ENCODE measurements at places on chromosomes 3 and 15.

- no peak for DNase-seq
Measured at GRCh38 chr3:198076722-198077308, 116.8 kb downstream of the LMLN start.

- no peak for DNase-seq
Measured at GRCh38 chr3:9784965-9785364, 7.3 kb downstream of the TADA3 start.

GRCh38 chr3:57397175-57398026, 104.9 kb upstream of the ASB14 start:
- DNase-seq, result no peak

GRCh38 chr15:45429941-45430792, 51.8 kb upstream of the GATM start:
- DNase-seq, result no peak

DNA sequence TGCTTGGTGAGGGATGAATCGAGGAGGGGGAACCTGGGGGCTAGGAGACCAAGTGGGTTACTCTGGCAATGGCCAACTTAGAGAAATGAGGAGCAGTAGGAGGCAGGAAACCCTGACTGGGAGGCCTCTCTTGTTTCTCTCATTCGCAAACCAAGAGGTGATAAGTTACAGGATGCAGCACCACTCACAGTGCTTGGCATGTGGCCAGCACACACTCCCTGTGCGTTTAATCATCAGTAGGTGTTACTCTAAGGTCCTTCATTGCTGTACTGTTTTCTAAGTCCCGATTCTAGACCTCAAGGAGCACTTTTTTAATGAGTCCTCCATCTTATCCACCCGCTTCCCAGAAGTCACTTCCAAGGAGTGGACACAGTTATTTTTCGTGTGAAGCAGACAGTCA, 314.1 kb upstream of the TRIM42 start:
- no peak for DNase-seq

GRCh38 chr3:52069135-52069534, 12.8 kb upstream of the DUSP7 start:
- no peak for DNase-seq

GRCh38 chr3:149647285-149647684, 10.5 kb downstream of the WWTR1 start:
- no peak for DNase-seq

DNA sequence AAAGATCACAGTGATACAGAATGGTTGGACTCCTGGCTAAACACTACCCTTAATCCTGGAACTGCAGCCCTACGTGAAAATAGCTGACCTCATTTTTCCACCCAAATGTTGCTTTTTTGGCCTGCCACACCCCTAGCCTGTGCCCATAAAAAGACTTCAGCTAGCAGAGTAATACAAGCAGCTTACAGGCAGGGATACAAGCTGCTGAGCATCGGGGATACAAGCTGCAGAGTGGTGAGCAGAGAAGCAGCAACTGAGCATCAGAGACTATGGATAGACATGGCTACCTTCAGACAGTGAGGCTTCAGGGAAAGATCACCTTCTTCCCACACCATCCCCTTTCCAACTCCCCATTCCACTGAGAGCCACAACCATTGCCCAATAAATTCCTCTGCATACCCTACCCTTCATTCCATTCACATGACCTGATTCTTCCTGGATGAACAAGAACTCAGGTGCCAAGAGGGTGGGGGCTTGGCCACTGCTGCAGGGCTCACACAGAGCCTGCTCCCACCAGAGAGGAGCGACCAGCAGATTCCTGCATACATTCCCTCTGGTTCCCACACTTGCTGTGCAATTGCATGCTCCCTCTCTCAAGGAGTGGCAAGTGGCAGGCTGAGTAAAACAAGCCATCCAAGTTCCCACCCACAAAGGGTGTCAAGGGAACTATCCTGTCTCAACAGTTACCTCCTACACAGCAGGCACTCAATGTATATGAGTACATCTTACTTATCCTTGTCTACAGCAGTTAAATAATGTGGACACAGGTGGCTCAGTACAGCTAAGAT, 217.5 kb downstream of the ALCAM start:
- DNase-seq, result no peak

DNA sequence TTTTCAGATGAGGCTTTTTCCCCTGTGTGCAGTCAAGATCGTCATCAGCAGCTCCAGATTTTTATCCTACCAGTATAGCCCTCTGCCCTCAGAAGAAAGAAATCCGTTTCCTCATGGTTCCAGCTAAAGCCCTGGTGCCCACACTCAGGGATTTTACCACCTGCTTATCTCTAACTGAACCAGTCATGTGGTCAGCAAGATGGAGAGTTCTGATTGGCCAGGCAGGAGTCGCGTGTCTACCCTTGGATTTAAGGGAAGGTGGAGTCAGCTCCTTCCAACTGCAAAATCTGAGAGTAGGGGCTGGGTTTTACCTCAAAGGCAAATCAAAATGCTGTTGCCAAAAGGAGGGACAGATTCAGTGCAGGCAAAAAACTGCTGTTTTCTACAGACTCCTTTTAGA, 135.3 kb downstream of the LRTM1 start:
- no peak for DNase-seq

- DNase-seq, result no peak
Measured at GRCh38 chr3:76855451-76855850, 184.4 kb upstream of the ROBO2 start.

DNA sequence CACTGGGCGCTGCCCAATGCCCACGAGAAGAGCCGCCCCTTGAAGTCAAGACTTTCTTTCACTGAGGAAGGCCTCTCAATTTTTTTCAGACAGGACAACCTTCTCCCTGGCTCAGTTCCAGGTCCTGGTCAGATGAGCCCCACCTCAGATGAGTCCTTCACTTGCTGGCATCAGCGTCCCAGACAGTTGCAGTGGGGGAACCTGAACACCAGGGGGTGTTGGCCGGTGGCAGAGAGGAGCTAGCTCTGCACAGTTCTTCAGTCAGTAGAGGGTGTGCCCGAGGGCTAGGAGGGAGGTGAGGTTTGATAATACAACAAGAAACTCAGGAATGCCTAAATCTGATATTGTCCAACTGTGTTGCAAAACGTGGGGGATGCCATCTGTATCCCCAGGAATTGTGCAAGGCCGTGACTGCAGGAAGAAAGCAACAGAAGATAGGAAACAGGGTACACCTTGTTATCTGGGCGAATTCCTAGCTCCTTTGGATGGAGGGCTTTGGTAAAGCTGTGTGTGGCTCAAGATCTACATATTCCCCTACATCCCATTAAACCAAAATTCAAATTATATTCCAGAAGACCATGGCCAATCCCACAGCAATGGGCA, 34.3 kb downstream of the CCR3 start:
- no peak for DNase-seq

- DNase-seq, result no peak
Measured at GRCh38 chr3:128144512-128145187, 8.6 kb upstream of the EEFSEC start.

DNA sequence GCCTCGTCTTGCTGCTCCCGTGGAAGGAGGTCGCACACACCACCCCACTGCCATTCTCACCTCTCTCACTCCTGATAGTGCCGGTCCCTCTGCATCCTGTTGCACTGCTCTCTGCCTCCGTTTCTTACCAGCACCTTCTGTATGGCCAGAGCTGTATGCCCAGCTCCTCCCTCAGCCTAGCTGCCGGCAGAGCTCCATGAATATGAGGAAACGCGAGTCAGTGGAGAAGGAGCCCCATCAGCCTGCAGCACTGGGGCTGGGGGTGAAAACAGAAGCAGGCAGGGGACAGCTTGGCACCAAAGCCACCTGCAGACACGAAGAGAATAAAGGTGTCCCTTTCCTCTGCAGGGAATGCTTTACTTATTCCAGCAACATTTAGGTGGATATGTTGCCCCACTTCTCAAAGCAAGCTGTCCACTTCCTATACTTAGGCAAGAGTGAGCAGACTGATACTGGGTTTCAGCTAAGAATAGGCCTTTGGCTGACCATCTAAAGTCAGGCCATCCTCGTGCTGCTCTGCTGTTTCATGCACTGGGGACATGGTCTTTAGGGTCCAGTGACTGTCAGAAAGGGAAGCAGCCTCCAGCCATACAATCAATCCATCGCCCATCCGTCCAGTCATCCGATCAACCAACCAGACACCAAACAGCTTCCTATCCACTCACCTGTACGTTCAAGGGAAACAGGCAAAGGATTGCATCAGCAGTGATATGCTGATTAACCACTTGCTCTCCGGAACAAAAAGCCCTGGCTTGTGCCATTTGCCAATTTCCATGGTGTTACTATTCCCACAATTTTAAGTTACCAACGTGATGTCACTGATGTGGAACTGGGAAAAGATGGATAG, 222.7 kb downstream of the XXYLT1 start:
- DNase-seq, result no peak

DNA sequence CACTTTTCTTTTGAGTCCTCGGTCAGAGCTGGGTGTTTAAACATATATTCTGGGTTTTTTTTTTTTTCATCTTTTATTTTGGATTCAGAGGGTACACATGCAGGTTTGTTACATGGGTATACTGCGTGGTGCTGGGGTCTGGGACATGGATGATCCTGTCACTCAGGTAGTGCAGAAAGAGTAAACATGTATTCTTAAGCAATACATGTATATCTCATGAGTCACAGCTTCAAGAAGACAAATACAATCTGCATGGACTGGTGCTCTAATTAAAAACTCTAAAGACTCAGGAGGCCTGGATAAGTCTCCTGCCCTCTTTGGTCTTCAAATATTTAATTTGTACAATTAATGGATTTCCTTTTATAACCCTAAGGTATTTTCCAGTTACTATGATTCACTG, 50.6 kb upstream of the PHLDB2 start:
- DNase-seq, result no peak

DNA sequence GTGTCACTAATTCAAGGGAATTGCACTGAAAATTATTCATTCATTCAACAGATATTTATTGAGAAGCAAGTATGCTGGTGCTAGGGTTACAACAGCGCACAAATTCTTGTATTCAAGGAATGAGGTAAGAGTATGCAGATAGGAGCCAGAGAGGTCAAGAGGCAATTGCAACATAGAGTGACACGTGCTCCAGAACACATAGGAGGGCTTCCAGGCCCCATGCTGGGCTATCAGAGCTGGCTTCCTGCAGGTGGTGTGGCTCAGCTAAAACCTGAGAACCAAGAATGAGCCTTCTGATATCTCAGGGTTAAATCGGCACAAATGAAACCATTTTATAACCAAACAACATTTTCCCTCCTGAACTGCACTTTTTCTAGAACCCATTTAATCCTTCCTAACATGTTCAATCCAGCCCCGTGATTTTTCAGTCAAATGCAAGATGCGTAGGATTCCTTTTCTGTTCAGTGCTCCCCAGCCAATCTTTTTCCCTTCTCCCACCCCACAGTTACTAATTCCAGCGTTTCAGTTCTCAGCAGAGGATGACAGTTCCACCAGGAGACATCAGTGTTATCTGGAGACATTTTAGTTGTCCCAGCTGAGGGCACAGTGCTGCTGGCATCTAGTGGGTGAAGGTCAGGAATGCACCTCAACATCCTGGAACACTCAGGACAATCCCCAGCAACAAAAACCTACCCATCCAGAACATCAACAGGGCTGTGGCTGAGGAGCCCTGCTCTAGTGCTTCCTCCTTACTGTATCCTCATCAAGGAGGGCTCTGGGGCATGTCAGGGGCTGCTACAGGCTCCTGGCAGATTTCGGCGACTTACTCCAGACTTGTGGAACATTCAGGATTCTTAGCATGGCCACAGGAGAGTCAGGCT, 13.1 kb downstream of the CCR5AS start:
- no peak for DNase-seq

DNA sequence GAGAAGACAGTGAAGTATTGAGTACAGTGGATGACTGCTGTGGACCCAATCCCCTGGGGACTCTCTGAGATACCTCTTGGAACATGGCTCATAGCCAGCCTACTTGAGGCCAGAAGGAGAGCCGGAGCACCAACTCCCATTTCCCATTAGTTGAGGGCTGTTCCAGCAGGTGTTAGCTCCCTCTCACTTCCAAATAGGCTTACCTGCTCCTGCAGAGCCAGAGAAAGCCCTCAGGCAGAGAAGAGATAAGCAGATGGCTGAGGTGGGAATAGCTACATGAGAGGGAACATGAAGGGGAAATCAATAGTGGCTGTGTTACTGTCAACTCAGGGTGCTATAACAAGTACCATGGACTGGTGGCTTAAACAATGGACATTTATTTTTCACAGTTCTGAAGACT, 4.6 kb upstream of the CCK start:
- no peak for DNase-seq

DNA sequence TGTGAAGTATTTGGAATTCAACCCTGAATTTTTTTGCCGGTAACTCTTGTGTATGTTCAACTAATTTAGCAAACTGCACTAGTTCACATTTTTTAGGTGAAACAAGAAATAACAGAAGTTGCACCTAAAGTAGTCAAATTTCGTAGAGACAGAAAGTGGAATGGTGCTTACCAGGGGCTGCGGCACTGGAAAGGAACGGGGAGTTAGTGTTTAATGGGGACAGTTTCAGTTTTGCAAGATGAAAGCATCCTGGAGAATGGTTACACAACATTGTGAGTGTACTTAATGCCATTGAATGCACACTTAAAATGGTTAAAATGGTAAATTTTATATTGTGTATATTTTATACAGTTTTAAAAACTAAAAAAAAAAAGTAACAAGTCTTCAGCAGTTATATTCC, 27.4 kb downstream of the PPARG start:
- DNase-seq, result no peak

- no peak for DNase-seq
Measured at GRCh38 chr3:186425788-186426730, 64.0 kb upstream of the DGKG start.

DNA sequence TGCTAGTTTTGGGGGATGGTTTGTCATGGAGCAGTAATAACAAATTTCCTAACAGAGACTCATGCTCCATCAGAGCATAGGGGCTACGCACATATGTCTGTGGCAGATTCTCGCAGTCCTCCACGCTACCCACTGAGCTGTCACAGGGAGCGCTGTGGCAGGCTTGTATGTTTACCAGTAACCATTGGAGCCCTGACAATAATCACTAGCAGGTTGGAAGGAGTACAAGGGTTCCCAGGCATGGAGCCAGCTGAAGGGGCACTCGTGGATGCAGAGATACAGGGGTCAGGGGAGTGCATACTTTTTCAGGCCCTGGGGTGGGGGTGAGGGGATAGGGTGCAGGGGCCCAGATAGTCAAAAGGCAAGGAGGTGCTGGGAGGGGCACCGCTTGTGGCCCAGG, 7.9 kb upstream of the GP9 start:
- no peak for DNase-seq

- no peak for DNase-seq
Measured at GRCh38 chr3:155308831-155309230, 15.3 kb upstream of the STRIT1 start.

- no peak for DNase-seq
Measured at GRCh38 chr3:33989229-33989628, 190.8 kb downstream of the PDCD6IP start.

- no peak for DNase-seq
Measured at GRCh38 chr3:113105966-113106660, 105.2 kb upstream of the BOC start.
